ENCODE measurements at places on chromosomes 7 and 10.

DNA sequence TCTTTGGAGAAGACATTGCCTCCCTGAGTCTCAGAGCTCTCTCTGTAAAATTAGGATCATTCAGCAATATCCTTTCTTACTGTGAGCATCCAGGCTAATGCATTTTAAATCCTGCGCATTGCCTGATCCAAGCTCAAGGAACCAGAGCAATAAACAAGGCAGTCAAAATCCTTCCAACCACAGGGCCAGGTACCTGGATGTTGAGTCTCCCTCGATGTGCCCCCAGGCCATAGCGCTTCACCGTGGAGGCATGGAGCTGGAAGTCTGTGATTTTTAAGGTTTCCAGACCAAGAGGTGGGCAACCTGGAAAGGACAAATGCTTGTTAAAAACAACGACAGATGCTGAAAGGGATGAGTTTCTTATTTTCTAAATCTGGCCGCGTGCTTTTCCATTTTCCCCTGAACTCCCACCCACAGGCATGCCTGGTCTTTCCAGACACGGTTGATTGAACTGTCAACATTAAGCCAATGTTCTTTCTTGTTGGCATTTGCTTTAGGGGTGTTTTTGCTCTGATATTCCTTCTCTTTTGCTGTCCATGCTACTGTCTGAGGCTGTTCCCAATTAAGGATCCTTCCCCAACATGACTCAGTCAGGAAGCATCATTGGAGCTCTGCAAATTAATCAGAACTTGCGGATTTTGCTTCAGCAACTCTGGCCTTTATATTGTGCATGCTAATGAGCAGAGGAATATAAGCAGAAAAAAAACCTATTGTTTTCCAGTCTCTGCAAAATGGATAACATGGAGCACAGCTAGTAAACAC, 29.0 kb downstream of the CPXM2 start:
- DNase-seq, result no peak

GRCh38 chr7:35874886-35875285, 74.0 kb downstream of the SEPTIN7 start:
- no peak for DNase-seq

GRCh38 chr10:6228647-6229046, 25.9 kb downstream of the PFKFB3 start:
- no peak for DNase-seq

- no peak for DNase-seq
These were observed 36.1 kb downstream of the C10orf90 start for GRCh38 chr10:126634347-126634746.

GRCh38 chr10:102289356-102289755, 44.0 kb downstream of the GBF1 start:
- DNase-seq, result no peak

- DNase-seq, result peak; percentile 62
These were observed 134.3 kb downstream of the PRKCQ start for GRCh38 chr10:6445671-6446316.

DNA sequence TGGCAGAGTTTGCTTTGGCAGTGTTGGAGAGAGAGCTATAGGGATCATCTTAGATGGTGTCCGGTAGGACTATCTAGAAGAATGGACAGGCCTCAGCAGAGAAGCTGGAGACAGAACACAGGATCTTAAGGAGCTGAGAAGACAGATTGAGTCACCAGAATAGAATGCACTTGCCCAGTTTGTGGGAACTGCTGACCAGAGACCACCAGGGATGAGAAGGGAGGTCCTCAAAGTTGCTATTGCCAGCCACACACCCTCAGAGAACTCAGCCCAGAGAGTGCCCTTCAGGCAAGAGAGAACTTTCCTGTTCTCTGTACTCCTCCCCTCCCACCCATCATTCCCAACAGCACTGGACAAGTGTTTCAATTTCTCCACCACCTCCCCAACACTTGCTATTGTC, 25.3 kb upstream of the GALNT11 start:
- no peak for DNase-seq

GRCh38 chr10:82750538-82750937, 875.5 kb downstream of the NRG3 start:
- no peak for DNase-seq

DNA sequence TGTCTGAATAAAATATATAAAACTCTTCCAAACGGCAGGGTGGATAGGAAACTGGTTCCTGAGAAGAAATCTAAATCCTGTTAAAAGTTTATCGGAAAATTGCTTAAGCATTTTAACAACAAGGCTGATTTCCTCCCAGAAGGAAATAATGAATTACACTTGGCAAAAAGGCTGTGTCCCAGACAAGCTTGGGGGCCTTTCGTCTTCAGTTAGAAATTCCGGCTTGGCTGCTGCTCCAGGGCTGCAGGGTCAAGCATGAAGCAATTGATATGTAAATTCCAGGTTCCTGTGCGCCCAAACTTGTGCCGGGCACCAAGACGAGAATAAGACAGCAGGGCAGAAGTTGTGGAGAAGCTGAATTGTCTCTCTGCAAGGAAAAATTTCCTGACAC, 38.0 kb upstream of the LBX1 start:
- DNase-seq, result no peak

GRCh38 chr7:113026941-113027340, 59.7 kb downstream of the GPR85 start:
- no peak for DNase-seq

GRCh38 chr10:133253361-133253955, 15.8 kb downstream of the VENTX start:
- DNase-seq, result no peak

DNA sequence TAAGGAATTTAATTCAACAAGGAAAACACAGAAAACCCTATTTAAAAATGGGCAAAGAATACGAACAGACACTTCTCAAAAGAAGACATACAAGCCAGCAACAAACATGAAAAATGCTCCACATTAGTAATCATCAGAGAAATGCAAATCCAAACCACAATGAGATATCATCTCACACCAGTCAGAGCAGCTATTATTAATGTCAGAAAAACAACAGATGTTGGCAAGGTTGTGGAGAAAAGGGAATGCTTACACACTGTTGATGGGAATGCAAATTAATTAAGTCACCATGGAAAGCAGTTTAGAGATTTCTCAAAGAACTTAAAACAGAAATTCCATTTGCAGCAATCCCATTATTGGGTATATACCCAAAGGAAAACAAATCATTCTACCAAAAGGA, 55.2 kb downstream of the GCC1 start:
- DNase-seq, result no peak

DNA sequence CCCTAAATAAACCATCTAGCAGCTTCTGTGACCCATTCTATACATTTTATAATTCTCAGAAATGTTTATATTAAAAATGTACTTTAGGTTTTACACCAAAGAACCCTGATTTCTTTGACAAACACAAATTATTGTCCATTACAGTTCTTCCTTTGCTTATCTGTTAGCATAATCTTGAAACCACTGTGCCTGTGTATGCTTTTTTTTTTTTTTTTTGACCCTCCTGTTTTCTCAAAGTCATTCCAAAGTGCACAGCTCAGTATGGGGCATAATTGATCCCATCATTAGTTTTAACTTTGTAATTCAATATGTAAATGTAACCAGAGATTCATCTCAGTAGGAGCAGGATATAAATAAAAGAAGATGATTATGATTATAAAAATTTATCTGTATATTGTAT, 229.3 kb downstream of the DGKB start:
- DNase-seq, result no peak

GRCh38 chr7:140316165-140316661, 82.1 kb downstream of the SLC37A3 start:
- DNase-seq, result no peak

DNA sequence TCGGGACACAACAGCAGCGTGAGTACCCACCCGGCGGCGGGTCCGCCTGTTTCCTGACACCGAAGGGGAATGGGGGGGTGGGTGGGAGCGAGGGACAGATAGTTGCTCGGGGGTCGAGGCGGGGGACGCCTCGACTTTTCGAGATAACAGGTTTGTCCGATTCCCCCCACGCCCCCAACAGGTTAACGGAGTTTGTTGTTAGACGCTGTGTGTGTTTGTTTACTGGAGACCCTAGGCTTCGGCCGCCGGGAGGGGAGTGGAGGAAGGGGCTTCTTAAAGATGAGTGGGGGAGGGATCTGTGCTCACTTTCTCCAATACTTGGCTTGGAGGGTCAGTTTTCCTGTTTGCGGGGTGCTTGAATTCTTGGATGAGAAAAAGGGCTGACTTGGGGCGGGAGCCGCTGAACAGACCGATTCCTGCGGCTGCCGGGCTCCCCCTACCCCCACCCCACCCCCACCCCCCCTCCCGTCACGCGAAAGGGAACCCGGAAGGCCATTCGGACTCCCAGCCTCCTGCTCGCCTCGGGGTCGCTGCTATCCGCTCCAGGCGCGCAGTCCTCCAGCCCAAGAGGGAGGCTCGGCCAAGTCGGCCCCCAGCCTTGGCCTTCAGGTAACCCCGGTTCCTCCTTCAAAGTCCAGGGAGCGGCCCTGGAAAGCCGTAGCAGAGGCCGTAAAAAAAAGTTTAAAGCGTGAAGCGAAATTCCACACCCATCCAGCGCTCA, 1.0 kb downstream of the SORCS3 start:
- DNase-seq, result no peak

DNA sequence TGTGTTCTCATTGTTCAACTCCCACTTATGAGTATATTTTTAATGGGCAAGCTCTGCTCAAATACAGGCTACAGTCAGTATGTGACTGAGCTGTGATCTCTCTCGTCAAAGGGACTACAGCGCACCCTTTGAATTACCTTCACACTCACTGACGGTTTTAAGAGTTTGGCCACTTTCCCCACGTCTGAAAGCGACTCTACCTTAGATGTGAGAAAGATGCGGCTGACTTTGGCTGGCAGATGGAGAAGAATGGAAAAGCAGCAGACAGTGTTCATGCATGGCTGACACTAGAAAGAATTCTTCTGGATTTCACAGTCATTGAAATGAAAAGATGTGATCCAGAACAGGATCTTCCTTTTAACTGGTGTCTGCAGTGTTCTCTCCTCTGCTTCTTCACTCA, 2.0 kb upstream of the ATRNL1 start:
- DNase-seq, result no peak

- DNase-seq, result no peak
These were observed 1.4 kb downstream of the FGFBP3 start for GRCh38 chr10:91907914-91908336.

GRCh38 chr7:116501425-116502167, 2.1 kb downstream of the CAV2 start:
- no peak for DNase-seq

GRCh38 chr10:3786295-3787015, 1.4 kb upstream of the KLF6 start:
- DNase-seq, result no peak

GRCh38 chr10:103761075-103761920, 94.1 kb downstream of the SH3PXD2A start:
- DNase-seq, result no peak

GRCh38 chr7:114670676-114671075, 251.2 kb upstream of the MDFIC start:
- no peak for DNase-seq

DNA sequence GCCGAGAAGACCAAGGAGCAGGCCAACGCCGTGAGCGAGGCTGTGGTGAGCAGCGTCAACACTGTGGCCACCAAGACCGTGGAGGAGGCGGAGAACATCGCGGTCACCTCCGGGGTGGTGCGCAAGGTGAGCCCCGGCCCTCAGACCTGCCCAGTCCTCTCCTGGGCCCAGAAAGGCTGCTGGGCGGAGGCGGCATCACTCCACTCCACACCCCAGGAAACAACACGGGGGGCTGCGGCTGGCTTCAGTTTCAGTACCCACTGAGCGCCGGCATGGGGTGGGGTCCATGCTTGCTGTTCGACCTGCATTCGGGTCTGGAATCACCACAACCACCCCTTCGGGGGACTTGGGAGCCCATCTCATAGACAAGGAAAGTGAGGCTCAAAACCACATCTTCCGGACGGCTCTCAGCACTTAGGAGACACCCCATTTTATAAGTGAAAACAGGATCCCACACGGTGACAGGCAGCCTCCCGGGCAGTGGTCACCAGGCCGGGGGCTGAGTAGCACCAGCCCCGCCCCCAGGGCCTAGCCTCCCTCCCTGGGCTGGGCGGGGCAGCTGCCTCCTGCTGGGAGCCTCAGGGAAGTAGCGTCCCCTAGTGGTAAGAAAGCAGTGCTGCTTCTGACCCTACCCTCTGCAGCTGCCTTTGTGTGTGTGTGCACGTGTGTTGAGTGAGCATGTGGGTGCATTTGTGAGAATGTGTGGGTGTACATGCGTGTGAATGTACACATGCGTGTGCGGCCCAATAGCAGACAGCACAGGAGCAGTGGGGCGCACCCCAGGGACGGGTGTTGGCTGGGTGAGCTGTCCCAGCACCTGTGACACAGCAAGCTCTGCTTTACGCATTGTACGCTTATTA, 1.8 kb downstream of the SNCG start:
- DNase-seq, result peak; percentile 61

GRCh38 chr10:32065856-32066255, 9.6 kb upstream of the KIF5B start:
- no peak for DNase-seq

- no peak for DNase-seq
These were observed 113.4 kb downstream of the SRI start for GRCh38 chr7:88106434-88106833.

DNA sequence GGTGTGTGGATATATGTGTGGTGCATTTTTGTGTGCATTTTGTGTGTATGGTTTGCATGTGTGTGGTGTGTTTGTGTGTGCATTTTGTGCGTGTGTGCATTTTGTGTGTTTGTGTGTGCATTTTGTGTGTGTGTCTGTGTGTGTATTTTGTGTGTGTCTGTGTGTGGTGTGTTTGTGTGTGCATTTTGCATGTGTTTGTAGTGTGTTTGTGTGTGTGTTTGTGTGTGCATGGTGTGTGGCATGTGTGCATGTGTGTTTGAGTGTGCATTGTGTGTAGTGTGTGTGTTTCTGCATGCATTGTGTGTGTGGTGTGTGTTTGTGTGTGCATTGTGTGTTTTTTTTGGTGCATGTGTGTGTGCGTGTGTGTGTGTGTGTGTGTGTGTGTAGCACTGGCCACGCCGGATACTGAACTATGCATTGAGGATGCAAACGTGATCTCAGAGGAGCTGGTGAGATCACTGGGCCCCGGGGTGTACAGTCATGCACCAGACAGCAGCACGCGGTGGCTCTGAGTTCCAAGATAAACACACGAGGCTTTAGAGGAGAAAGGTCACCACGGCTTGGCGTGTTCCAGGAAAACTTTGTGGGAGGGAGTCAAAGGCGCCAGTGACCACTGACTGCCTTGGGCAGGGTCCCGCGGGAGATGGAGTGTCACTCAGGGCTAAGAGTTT, 106.6 kb upstream of the SHH start:
- no peak for DNase-seq

GRCh38 chr10:5968037-5968680, 9.2 kb downstream of the IL15RA start:
- DNase-seq, result no peak

- no peak for DNase-seq
These were observed 113.6 kb downstream of the LSMEM1 start for GRCh38 chr7:112594397-112594796.

DNA sequence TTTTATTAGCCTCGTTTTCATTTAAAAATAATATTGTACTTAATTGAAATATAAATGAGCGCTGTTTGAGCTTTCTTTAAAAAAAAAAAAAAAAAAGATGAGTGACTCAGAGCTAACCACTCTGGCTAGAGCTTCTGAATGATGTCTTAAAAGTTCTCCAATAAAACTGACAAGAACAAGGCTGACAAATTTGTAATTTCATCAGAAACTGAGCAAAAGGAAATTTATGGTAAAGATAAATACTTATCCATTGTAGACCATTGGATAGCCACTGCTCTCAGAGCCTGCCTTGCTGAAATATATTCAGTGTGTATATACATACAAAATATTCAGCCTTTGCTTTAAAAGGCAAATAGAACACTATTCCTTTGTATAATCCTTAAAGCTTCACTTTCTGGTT, 91.2 kb upstream of the OIT3 start:
- no peak for DNase-seq

Measured in D341Med (cell line).